ENCODE measurements at places on chromosomes 7 and 10. TPM values are rescaled to one million over a fixed set of nuclear protein-coding genes. Genes with fewer than 3 reads are reported as not detected.

DNA sequence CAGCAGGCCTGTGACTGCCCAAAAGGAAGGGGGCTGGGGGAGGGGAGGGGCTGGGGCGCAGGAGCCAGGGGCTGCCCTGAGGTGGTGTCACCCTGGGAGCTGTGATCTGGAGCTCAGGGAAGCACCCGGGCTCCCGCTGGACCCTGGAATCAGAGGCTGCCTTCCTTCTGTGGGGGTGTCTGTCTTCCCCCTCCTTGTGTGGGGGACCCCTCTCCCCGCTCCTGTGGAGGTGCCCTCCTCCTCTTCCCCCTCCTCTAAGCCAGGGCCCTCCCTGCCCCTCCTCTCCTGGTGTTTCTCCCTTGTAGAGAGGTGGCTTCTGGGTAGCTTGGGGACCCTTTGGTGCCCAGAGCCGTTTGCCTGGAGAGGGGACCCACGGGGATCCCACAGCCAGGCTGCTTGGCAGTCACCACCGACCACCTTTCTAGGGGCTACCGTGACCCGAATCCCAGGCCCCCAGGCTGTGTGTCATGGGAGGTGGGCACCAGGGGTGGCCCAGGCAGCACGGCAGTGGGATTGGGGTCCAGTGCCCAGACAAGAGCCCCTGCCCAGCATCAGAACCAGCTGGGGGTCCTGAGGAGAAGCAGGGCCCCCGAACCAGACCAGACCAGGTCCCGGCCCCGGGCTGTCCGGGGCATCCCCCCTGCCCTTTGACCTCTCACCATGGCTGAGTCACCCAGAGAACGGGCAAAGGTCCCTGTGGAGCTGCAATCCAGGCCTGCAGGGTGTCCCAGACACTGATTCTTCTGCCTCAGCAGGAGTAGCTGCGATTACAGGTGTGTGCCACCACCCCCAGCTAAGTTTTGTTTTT lies 741 bp downstream of the PRAP1 start:
- DNase-seq, result no peak

DNA sequence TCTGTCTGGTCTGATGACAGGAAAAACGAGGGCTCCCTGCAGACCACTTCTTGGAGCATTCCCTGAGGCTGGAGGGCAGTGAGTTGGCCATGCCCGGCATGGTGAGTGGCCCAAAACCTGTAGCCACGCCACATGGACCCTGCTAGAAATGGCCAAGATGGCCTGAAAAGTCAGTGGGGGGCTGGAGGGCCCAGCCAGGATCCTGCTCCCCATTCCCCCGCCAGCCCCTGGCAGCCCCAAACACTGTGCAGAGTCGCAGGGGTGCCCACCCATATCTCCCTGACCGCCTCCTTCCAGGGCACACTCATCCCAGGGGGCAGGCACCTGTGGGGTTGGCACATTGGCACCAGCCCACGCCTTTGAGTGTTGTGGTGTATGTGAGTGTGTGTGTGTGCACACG lies 18.7 kb upstream of the PPP2R2D start:
- no peak for DNase-seq

- DNase-seq, result no peak
Observed at GRCh38 chr10:60335708-60336107, 54.0 kb downstream of the ANK3 start.

GRCh38 chr7:129784437-129784782 lies 168.3 kb downstream of the UBE2H start:
- DNase-seq, result no peak

GRCh38 chr7:102080434-102081243 lies 206.0 kb upstream of the SH2B2 start:
- DNase-seq, result no peak

GRCh38 chr10:52959810-52960209 lies 187.2 kb upstream of the MBL2 start:
- DNase-seq, result no peak

- DNase-seq, result no peak
Observed at GRCh38 chr10:8712656-8713055, 658.2 kb downstream of the GATA3 start.

DNA sequence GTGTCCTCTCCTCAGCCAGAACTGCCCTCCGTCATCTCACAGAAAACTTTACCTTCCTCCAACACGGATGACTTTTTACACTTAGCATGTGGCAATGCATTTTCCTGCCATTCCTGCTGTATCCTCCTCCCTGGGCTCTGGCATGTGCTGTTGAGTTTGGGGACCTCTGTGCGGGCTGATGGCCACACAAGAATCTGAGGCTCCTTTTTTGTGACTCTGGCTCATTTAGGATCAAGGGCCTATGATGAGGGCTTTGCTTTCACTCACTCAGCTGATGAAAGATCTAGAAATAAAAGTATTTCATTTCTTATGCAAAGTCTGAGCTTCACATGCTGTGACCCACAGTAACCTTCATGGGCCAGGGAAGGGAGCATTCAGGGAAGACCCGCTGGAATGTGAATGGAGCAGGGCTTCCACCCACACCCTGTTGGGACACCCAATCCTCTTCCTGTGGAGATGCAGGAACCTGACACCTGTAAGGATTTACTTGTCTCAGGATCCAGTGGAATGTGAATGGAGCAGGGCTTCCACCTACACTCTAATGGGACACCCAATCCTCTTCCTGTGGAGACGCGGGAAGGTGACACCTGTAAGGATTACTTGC lies 500.3 kb upstream of the MKI67 start:
- no peak for DNase-seq

- no peak for DNase-seq
Observed at GRCh38 chr10:125661941-125662515, 20.9 kb downstream of the TEX36 start.

DNA sequence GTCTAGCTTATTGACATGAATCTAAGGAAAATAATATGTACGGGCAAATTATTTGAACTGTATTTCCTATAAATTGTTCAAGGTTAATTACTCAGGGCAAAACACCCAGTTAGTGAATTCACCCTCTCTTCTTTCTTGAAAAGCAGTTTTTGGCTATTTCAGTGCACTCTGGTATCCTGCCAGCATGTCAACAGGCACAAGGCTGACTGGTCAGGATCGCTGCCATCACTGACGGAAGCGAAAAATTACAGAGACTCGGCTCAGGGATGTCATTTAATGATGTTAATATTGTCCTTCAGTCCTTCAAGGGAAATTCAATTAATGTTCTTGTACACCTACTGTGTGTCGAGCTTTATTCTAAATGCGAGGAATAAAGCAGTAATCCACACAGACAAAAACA lies 28.3 kb upstream of the OLAH start:
- DNase-seq, result no peak

DNA sequence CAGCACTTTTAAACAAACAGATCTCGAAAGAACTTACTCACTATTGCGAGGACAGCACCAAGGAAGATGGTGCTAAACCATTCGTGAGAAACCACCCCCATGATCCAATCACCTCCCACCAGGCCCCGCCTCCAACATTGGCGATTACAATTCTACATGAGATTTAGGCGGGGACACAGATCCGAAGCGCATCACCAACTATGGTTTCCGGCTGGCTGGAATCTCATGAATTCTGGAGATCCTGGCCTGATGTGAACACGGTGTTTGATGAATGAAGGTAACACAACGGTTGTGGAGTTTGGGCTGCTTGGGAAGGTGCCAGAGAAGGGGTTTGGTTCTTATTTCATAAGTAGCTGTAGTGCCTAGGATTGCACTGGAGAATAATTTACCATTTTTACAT lies 216.7 kb downstream of the EMX2 start:
- no peak for DNase-seq

- no peak for DNase-seq
Observed at GRCh38 chr10:7424315-7424714, 13.5 kb upstream of the SFMBT2 start.

GPR85 gene
- 0.24 TPM for total RNA-seq

IQUB gene
- total RNA-seq, result 0.29 TPM

SFMBT2 gene
- total RNA-seq, result 4.8 TPM

PLXNA4 gene
- 1.2 TPM for total RNA-seq

SLC16A9 gene
- 1.5 TPM for total RNA-seq

PTPN20 gene
- total RNA-seq, result 0.39 TPM

DPCD gene
- 54.0 TPM for total RNA-seq
